ENCODE measurements at places on chromosomes 16 and 17.

DNA sequence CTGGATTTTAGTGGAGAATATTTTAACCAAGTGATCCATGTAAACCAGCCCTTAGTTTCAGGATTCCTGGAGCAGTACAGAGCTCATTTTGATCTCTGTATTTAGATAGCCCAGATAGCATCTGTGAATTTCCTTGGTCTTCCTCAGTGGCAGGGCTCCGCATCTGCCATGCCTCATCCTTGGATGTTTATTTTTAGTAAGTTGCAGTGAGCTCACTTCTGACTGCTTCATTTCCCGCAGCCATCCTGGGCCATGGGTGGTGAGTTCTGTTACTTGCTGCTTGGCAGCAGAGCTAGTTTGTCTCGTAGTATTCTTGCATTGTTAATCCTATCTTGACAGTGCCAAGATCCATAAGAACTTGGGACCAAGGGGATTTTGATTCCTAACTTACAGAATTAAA is 33.7 kb downstream of the IST1 start:
- DNase-seq, result peak; percentile 52
- no peak overlapping the region for H3K27ac ChIP-seq
- peaks cover 59% of the 10 kb centered on the region for H3K4me1 ChIP-seq
- no peak overlapping the region for H3K4me3 ChIP-seq
- no peaks in the 10 kb centered on the region for H3K27me3 ChIP-seq

DNA sequence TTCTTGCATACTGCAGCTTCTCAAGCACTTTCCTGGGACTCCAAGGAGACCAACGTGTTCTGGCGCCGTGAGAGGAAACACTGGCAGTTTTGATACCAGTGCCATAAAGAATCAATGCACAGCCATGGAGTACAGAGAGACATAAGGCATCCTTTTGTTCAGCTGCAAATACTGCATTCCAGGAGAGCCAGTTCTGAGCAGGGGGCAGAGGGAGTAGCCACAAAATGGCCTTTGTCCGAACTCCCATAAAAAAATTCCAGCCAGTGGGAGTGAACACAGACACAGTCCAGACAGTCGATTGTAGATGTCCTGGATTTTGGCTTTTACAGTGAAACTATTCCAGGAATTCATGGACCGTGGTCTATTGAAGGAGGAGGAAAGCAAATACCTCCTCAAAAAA is 36.2 kb upstream of the TEKT3 start:
- no peak overlapping the region for H3K4me3 ChIP-seq
- no peaks in the 10 kb centered on the region for H3K4me1 ChIP-seq
- no peak for DNase-seq

DNA sequence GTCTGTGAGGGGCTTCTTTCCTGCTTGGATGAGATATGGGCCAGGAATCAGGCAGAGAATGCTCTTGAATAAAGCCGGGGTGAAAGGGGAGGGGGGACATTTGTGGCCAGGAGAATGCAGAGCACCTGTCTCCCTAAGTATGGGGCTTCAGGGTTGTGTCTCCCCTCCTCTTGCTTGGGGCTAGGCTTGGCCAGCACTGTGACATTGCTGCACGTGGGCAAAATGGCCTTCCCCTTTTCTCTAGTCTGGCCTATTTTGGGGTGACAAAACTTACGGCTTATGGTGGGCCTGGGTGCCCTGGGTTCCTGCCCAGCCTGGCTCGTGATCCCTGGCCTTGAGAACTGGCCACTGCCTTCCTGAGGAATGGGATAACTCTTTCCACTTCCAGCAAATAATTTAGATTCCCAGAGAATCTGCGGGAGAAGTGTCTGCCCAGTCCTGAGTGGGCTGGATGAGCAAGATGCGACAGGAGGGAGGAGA is 5.6 kb downstream of the NFE2L1 start:
- peak overlapping the region; percentile 38 for H3K4me3 ChIP-seq
- H3K36me3 ChIP-seq, result peaks cover 45% of the 10 kb centered on the region
- peaks cover 71% of the 10 kb centered on the region for H3K4me1 ChIP-seq
- no peaks in the 10 kb centered on the region for H3K27me3 ChIP-seq

GRCh38 chr16:48347980-48348379 is 37.2 kb downstream of the SIAH1 start:
- no peaks in the 10 kb centered on the region for H3K4me1 ChIP-seq
- H3K27ac ChIP-seq, result no peak overlapping the region
- no peak overlapping the region for H3K4me3 ChIP-seq
- DNase-seq, result peak; percentile 38
- peaks cover 71% of the 10 kb centered on the region for H3K36me3 ChIP-seq

DNA sequence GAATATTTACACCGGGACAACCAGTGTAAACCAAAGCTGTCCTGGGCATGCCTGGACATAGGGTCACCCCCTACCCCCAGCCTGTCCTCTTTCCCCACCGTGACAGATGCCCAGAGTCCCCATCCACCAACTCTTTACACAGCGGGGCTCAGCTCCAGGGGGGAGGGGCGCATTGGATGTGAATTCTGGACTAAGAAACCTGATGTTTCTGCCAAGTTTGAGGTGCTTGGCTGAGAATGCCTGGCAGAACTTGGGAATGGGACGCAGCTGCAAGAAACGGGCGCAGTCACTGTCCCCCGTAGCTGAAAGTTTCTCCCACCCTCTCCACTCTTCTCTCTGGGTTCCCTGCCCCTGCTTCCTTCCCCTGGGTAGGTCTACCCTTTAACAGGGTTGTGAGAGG is 68.0 kb upstream of the CDC42EP4 start:
- no peaks in the 10 kb centered on the region for H3K36me3 ChIP-seq
- no peaks in the 10 kb centered on the region for H3K4me1 ChIP-seq
- no peak overlapping the region for H3K4me3 ChIP-seq
- H3K27ac ChIP-seq, result no peak overlapping the region
- H3K27me3 ChIP-seq, result no peaks in the 10 kb centered on the region
- DNase-seq, result no peak

DNA sequence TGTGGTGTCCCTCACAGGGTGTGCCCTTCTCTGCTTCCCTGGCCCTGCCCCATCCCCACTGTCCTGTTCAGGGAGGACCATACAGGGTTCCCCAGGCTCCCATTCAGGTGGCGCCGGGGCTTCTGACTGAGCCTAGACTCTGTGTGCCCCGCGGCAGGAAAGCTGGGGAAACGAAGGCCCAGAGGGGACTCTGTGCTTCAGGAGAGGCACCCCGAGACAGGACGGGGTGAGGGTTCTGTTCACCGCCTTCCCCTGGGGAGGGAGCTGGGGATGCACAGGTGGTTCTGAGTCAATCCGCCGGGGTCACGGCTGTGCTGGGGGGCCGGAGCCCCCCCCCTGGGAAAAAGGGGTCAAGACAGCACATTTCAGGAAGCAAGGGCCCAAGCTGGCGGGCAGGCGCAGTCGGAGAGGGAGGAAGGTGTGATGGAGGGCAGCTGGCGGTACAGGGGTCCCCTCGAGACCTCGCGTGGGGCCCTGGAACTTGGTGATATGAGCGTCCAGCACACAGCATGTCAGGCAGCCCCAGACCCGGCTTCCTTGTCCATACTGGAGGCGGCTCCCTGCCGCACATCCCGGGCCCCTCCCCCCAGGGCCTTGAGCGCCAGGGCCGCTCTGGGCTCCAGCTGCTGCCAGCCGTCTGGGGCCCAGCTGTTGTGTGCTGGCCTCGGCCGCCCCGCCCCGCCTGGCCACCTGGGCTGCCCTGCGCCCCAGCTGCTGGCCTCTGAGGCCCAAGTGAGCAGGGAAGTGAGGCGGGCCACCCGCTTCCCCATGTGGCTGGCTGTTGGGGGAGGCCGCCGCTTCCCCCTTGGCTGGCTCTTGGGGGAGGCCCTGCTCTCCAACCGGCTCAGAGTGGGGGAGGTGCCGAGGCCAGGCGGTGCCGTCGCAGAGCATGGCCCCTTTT is 5.6 kb upstream of the NOTUM start:
- peaks cover 8% of the 10 kb centered on the region for H3K27me3 ChIP-seq
- H3K4me3 ChIP-seq, result no peak overlapping the region
- H3K27ac ChIP-seq, result peak overlapping the region; percentile 37
- peak; percentile 59 for DNase-seq
- H3K4me1 ChIP-seq, result peaks cover 28% of the 10 kb centered on the region
- H3K36me3 ChIP-seq, result no peaks in the 10 kb centered on the region

DNA sequence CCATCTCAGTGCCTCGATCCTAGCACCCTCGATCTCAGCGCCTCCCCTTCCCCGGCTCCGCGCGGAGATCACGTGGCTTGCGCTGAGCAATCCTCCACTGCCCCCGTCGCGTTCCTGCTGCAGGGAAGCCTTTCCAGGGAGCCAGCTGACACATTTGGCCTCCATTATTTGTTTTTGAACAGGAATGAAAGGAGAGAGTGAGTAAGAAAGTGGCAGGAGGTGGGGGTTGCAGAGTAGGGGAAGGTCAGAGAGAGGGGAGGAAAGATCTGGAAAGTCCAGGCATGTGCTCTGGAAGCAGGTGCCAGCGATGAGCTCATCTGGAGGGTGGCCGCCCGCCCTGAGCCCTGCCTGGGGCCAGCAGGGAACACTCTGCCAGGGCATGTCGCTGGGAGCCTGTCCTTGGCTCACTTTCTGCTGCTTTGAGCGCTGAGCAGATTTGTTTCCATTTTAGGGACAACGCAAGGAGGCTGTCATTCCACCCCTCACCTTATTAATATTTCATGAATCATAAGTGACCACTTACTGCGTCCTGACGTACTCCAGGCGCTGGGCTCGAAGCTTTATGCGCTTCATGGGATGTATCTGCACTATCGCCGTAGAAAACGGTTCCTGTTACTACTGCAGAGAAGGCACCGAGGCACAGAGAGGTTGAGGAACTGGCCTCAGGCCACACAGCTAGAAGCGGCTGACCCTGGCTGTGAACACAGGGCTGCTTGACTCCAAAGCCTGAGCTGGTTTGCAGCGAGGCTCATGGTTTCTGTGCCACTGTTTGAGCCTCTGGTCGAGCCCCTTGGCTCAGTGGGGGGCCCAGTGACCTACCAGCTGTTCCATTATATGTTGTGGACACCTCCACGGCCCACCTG is 283.1 kb downstream of the SEC14L1 start:
- no peaks in the 10 kb centered on the region for H3K27me3 ChIP-seq
- peak; percentile 83 for DNase-seq
- no peaks in the 10 kb centered on the region for H3K36me3 ChIP-seq
- no peak overlapping the region for H3K4me3 ChIP-seq
- H3K27ac ChIP-seq, result peak overlapping the region; percentile 85

- peak overlapping the region; percentile 79 for H3K27ac ChIP-seq
- H3K4me3 ChIP-seq, result no peak overlapping the region
These were observed 16.6 kb upstream of the MPRIP start for GRCh38 chr17:17025621-17026020.

DNA sequence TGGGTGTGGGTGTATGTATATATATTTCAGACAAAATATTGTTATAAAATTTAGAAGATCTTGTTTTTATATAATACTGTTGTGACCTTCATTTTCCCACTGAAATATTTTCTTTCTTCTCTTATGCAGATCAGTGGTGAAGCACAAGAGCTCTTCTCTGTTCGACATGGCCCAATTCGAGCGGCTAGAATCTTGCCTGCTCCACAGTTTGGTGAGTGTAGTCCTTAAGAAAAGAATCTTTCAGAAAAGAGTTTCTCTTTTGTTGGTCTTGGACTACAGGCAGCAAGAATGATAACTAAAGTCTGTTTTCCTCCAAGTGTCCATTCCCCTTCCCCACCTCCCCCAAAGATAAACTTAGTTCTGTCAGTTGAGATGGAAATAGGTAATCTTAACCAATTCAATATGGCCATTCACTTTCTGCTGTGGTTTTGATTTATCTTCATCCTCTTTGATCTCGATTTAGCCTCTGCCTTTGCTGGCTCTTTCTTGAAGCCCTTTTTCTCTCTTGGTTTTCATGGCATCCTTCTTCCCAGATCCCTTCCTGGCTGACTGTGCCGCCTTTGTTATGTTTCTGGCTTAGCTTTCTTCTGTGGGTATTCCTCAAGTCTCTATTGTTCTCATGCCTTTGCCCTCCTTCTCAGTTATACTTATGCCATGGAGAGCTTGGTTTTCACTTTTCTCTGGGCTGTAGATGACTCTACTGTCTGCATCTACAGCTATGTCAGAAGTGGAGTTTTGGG is 69.6 kb downstream of the BCAS3 start:
- peaks cover 15% of the 10 kb centered on the region for H3K4me1 ChIP-seq
- H3K4me3 ChIP-seq, result no peak overlapping the region
- no peaks in the 10 kb centered on the region for H3K27me3 ChIP-seq

- no peaks in the 10 kb centered on the region for H3K27me3 ChIP-seq
- no peak overlapping the region for H3K4me3 ChIP-seq
- no peak overlapping the region for H3K27ac ChIP-seq
- no peak for DNase-seq
- no peaks in the 10 kb centered on the region for H3K36me3 ChIP-seq
- no peaks in the 10 kb centered on the region for H3K4me1 ChIP-seq
These were observed 32.4 kb downstream of the TBC1D3B start for GRCh38 chr17:36144014-36144413.

GRCh38 chr17:1865252-1866037 is 35.6 kb downstream of the RPA1 start:
- H3K4me1 ChIP-seq, result no peaks in the 10 kb centered on the region
- no peaks in the 10 kb centered on the region for H3K27me3 ChIP-seq
- DNase-seq, result peak; percentile 46
- H3K27ac ChIP-seq, result no peak overlapping the region
- H3K36me3 ChIP-seq, result peaks cover 36% of the 10 kb centered on the region

DNA sequence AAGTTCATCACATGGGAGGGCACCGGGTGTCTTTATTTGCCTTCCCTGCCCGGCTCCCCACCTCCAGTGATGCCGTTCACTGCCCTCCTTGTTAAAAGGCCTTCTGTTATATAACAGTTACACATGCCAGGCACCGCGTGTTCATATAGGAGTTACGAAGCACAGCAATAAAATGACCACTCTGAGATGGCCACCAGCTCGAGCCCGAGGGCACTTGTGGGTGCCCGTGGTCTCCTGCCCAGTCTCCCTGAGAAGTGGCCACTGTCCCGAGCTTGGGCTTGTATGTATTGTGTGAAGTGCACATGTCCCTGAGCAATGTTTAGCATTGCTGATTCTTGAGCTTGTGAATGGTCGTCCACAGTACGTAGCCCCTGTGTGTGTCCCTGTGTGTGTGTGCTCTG is 355.6 kb downstream of the SEC14L1 start:
- no peaks in the 10 kb centered on the region for H3K27me3 ChIP-seq
- no peak for DNase-seq
- H3K36me3 ChIP-seq, result peaks cover 65% of the 10 kb centered on the region
- H3K4me1 ChIP-seq, result peaks cover 9% of the 10 kb centered on the region
- no peak overlapping the region for H3K4me3 ChIP-seq
- H3K27ac ChIP-seq, result no peak overlapping the region

Data from stomach (tissue), 19 donors.